ENCODE measurements at places on chromosomes 6 and 20.

DNA sequence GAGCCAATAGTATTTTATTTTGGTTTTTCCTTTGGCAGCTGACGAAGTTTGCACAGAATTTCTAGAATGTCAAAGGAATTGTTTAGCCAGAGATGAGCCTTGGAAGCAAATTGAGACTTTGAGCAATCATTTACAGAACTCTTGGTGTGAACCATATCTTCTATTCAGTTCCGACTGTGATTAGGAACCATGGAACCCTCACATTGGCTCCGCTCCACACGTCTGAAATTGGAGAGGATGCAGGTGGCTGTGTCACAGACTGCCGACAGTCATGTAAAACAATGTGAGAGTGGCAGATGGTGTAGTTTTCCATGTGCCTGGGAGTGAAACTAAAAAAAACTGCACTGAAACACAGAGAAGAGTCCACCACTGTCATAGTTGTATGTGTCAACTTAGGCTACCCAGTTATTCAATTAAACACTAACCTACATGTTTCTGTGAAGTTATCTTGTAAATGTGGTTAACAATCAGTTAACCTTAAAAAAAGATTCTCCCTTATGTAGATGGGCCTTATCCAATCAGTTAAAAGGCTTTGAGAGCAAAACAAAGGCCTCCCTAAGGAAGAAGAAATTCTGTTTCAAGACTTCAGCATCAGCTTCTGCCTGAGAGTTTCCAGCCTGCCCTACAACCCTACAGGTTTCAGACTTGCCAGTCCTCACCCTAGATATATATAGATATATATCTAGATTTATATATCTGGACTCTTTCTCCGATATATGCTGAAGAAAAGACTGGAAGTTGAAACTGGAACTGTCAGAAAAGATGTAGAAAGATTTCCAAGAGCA lies 3.3 kb upstream of the HMGN4 start:
- DNase-seq = no peak

GRCh38 chr6:154386848-154387717 lies 30.5 kb upstream of the IPCEF1 start:
- DNase-seq = peak; percentile 73

- DNase-seq = no peak
Observed at GRCh38 chr6:12666886-12667285, 49.7 kb upstream of the PHACTR1 start.

DNA sequence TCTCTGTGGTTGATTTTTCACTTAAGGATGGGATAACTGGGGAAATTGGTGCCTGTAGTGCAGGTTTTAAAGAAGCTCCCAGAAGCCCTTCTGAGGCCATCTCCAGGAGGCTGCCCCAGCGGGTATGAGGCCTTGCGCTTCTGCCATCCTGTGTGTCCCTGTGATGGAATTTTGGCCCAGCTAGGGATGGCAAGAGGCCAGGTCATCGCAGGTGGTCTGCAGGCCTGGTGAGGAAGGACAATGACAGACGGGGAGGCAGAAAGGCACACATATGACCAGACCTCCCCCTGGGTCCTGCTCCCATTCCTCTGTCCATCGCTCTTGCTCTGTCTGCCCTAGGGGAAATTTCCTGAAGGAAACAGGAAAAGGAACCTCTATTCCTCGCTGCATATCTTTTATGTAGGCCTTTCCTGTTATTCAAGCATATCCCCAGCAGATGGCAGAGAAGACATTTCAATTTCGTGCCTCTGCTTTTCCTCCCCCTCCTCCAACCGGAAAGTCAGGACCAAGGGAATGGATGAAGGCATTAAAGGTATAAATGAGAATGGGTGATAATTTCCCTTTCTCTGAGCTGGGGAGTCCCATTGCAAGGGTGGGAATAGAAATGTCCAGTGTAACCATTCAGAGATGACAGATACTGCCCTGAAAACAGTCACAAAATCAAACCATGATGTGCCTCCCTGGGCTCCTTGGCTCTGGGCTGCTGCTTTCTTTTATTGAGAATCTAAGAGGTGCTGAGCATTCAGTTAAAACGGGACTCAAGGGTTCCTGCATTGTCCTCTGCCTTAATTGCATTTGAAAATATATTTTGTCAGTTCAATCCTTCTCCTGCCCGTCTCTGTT lies 17.6 kb upstream of the HLA-F start:
- DNase-seq = peak; percentile 32

GRCh38 chr6:159989492-159990480 lies 20.9 kb downstream of the IGF2R start:
- peak; percentile 57 for DNase-seq

- peak; percentile 17 for DNase-seq
Observed at GRCh38 chr6:127118298-127119101, at the start of gene RSPO3. Gene RSPO3, plus strand, starts transcription at chr6:127118671. Its CDS starts 522 bp downstream, at chr6:127119193.

DNA sequence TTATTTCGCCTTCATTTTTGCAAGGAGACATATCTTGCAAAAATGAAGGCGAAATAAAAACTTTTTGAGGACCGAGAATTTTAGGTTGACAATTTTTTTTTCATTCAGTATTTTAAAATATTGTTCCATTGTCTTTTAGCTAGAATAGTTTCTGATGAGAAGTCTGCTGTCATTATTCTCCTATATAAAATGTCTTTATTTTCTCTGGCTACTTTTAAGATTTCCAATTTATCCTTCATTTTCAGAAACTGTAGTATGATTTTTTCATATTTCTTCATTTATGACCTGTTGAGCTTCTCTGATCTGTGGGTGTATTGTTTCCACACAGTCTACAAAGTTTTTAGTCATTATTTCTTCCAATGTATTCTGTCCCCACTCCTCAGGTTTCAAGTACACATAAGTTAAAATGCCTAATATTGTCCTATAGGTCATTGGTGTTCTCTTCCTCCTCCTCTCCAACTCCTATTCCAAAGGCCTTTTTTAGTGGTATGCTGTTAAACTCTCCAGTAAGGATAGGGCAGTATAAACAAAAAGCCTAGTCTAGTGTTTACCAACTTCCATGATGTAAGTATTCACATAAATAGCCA lies 15.7 kb downstream of the AHI1 start:
- DNase-seq = no peak

GRCh38 chr6:125287718-125288117 lies 14.0 kb downstream of the HDDC2 start:
- no peak for DNase-seq

DNA sequence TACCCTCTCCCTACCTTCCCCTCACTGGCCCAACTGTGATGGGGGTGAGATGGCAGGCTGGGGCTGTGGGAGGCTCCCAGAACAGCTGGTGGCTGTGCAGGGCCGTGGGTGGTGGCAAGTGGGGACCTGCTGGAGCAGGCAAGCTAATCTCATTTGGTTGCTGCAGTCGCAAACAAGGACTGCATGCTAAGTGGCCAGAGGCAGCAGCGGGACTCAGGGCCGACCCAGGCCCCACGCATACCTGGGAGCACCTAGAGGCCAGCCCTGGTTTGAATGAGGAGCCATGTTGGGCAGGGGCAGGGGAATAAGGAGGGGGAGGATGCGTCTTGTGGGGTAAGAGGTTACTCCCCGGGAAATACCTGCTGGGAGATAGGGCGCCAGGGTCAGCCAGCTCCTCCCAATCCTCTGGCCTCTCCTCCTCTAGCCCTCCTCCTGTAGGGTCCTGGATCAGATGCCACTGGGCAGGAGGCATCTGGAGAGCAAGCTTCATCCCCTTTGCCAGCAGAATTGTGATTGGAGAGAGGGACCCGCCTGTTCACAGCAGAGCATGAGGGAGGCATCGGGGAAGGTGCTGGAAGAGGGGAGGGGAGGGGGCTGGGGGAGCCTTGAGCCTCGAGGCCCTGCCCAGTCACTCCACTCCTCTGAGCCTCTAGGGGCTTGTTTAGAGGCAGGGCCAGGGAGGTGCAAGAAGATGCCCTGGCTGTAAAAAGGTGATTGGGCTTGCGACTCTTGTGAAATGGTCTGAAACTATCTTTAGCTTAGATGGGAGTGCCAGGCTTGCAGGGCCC lies 24.3 kb upstream of the CDH22 start:
- DNase-seq = no peak

Measured in mammary epithelial cell (primary cell).